ENCODE measurements at places on chromosomes 5 and 9. TPM values are rescaled to one million over a fixed set of nuclear protein-coding genes. Genes with fewer than 3 reads are reported as not detected.
A peak's percentile ranks its signal among the peaks of the same experiment; 100 is the strongest.

- H3K4me3 ChIP-seq: peak overlapping the region; percentile 48
- H3K27ac ChIP-seq: peak overlapping the region; percentile 89
- no peaks in the 10 kb centered on the region for H3K36me3 ChIP-seq
- peaks cover 37% of the 10 kb centered on the region for H3K4me1 ChIP-seq
- no peaks in the 10 kb centered on the region for H3K27me3 ChIP-seq
These were observed 69.0 kb upstream of the GRAMD2B start for GRCh38 chr5:126354012-126354857.

Gene SHOC1
- not detected for total RNA-seq

- H3K4me3 ChIP-seq: no peak overlapping the region
- H3K4me1 ChIP-seq: peaks cover 63% of the 10 kb centered on the region
- peak overlapping the region; percentile 99 for H3K27ac ChIP-seq
- peak; percentile 97 for DNase-seq
- no peaks in the 10 kb centered on the region for H3K27me3 ChIP-seq
- no peaks in the 10 kb centered on the region for H3K36me3 ChIP-seq
These were observed 147.6 kb upstream of the SPRY4 start for GRCh38 chr5:142472306-142472951.

DNA sequence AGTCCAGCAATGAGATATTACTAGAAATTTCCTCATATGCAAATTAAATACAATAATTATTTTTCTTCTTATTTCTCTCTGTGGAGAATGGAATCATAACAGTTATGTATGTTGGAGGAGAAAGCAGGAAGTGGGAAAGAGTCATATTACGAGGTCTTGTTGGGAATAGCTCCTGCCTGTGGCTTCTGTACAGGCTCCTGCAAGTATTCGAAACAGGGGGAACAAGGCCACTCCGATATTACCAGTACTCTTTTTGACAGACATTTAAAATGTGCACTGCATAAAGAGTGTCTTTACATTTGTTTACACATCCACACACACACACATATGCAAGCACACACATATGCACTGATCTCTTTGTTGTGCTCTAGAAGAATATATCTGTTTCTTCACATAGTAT is 812.0 kb upstream of the ZNF608 start:
- no peaks in the 10 kb centered on the region for H3K27me3 ChIP-seq
- DNase-seq: no peak
- no peak overlapping the region for H3K4me3 ChIP-seq

Gene ANXA2R
- 6.3 TPM for total RNA-seq

DNA sequence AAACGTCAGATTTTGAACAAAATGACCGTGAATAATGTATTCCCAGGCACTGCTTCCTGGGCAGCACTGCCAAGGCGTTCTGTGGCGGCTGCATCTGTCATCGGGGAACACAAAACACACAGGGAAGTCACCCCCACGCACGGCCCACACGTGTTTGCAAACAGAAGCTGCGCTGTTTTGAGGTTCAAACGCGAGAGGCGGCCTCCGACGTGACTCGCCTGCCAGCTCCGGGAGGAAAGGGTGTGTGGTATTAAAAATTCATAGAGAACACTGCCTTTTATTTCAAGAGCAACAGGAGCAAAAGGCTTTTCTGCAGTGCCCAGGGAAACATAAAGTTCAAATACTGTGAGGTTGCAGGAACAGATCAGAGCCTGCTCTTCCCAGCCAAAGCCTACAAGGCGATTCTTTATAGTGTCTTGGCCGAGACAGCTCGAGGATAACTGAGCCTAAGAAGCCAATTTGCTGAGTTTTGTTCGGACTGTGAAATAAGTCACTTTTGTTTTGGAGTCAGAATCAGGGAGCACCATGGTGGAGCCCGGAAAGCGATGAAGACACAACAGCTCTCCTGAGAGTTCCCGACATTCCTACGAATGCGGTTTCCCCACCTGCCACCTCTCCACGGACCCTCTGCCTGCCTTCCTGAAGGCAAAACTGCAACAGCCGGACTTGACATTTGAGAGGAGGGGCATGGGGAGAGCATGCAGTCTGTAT is 115.3 kb upstream of the IRX2 start:
- no peak overlapping the region for H3K27ac ChIP-seq
- H3K4me1 ChIP-seq: no peaks in the 10 kb centered on the region
- DNase-seq: no peak
- H3K4me3 ChIP-seq: no peak overlapping the region

- H3K4me1 ChIP-seq: no peaks in the 10 kb centered on the region
- H3K27me3 ChIP-seq: no peaks in the 10 kb centered on the region
- DNase-seq: no peak
- no peaks in the 10 kb centered on the region for H3K36me3 ChIP-seq
- H3K4me3 ChIP-seq: no peak overlapping the region
These were observed 40.0 kb upstream of the CACNA1B start for GRCh38 chr9:137837345-137838278.

GRCh38 chr5:173053041-173053440 is 3.1 kb upstream of the CREBRF start:
- DNase-seq: no peak
- no peaks in the 10 kb centered on the region for H3K36me3 ChIP-seq
- no peak overlapping the region for H3K4me3 ChIP-seq
- peaks cover 21% of the 10 kb centered on the region for H3K4me1 ChIP-seq

Gene COL27A1
- total RNA-seq: 0.83 TPM

Gene PAX5
- not detected for total RNA-seq

- H3K36me3 ChIP-seq: no peaks in the 10 kb centered on the region
- no peaks in the 10 kb centered on the region for H3K4me1 ChIP-seq
These were observed 86.7 kb upstream of the AGXT2 start for GRCh38 chr5:35134278-35135030.

GRCh38 chr5:137605411-137605810 is 106.3 kb upstream of the SPOCK1 start:
- H3K4me1 ChIP-seq: no peaks in the 10 kb centered on the region
- H3K4me3 ChIP-seq: no peak overlapping the region
- no peak overlapping the region for H3K27ac ChIP-seq
- H3K27me3 ChIP-seq: peaks cover 49% of the 10 kb centered on the region
- no peak for DNase-seq

Data from PC-9 (cell line).